ENCODE measurements at places on chromosomes 11 and 22. TPM values are rescaled to one million over a fixed set of nuclear protein-coding genes. Genes with fewer than 3 reads are reported as not detected.

ROM1 gene
- total RNA-seq = 10.6 TPM

VPREB1 gene
- not detected for total RNA-seq

SIRT3 gene
- total RNA-seq = 9.8 TPM

APOA4 gene
- total RNA-seq = not detected

TRIM6 gene
- 2.9 TPM for total RNA-seq

KDM4D gene
- total RNA-seq = 0.53 TPM

RFPL2 gene
- total RNA-seq = not detected

TMPRSS4 gene
- total RNA-seq = under 0.01 TPM

C22orf42 gene
- total RNA-seq = not detected

GRK2 gene
- total RNA-seq = 31.7 TPM

Measured in aortic smooth muscle cell (primary cell).